Anterior cingulate cortex (tissue), 58 donors: ENCODE measurements at places on chromosomes 12 and 14.
A peak's percentile ranks its signal among the peaks of the same experiment; 100 is the strongest.

DNA sequence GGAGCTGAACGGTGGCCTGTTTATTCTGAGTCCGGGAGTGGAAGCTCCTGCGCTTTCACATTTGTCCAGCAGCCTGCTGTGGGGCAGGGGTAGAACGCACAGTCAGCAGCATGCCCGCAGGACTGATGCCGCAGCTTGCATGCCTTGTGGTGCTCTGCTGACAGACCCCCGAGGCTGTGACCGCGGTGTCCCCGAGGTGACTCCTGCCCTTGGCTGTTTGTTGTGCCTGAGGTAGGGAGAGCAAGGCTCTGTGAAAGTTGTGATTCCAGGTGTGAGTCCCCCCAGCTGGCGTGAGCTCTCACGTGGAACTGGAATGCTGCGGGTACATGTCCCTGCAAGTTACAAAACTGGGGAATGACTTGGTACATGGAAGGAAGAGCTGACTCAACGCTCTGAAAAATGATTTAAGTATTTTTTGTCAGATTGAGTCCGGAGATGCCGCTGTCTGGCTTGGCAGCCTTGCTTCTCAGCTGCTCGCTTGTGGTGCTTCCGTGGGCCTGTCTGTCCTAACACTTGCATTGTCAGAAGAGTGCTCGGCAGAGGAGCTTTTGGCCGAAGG, 18.1 kb downstream of the MLXIP start:
- peak; percentile 58 for DNase-seq

DNA sequence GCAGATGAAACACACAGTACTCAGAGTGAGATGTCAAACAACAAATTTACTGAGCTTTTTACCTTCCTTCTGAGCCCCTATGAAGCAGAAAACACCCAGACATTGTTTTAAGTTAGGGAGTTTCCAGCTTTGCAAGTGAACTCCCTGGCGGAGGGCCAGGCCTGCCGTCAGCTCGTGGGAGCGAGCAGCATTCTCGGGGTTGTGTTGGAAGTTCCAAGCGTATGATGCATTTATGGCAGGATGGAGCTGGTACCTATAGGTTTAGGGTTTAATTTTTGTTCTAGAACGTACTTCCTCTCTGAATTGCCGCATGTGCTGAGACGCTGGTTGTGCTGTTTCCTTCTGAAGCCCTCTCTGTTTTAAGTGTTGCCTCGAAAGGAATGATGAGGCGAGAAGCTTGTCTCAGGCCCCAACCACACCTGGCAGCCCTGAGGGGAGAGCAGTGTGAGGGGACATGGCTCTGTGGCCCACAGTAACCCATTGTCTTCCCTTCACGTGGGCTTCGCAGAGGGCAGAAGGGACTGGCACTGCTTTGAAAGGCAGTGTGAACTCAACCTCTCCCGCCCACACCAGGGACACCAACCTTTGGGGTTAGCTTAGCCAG, 76.6 kb downstream of the SSPN start:
- DNase-seq: no peak

GRCh38 chr12:65924716-65925115, 100.4 kb downstream of the HMGA2 start:
- DNase-seq: no peak

DNA sequence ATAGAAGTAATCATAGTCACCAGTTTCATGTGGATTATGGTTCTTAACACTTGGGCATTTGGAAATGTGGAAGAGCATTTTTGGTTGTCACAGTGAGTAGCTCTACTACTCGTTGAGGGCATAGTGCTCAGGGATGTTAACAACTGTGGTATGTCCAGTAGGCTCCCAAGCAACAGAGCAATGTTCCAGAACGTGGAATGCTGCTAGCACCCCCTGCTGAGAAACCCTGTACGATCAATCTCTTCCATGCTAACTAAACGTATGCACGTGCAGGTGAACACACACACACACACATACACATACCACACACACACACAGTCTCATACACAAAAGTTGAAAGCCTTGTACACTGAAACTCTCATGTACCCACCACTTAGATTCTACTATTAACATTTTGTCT, 16.6 kb upstream of the GNPTAB start:
- no peak for DNase-seq

- no peak for DNase-seq
These were observed 209.0 kb downstream of the TMTC3 start for GRCh38 chr12:88351146-88351545.

- no peak for DNase-seq
These were observed 84.5 kb upstream of the CDKN3 start for GRCh38 chr14:54312166-54312801.

DNA sequence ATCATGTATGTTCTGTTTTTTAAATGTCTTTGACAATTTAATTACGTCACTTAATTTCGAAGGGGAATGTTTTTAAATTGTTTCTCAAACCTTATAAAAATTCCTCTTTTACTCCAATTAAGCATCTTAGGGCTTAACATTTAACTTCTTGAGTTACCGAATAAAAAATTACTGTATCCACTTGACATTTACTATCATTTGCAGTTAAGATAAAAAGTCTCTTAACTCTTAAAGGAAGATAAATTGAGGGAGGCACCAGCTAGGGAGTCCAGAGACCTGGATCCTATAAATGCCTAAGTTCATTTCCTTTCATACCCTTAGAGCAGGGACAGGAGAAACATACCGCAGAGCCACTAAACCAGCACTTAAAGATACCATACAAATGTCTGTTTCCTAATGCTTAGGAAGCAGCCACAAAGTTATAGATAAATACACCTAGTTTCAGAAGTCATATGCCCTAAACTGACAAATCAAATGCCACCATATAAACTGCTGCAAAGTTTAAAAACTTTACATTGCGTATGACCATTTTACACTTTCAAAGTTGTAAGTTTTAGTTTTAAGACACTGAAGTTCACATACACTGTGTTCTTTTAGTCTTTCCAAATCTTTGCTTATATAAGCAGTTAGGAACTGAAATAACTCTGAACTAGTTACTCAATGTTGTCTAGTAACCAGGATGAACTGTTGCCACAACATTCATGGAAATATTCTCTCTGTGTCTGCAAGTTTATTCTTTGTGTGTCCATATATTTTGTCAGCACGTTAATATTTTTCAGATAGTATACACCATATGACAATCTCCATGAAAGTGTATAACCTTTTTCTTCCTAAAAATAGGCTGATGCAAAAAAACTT, 71.2 kb downstream of the GALNT4 start:
- no peak for DNase-seq

DNA sequence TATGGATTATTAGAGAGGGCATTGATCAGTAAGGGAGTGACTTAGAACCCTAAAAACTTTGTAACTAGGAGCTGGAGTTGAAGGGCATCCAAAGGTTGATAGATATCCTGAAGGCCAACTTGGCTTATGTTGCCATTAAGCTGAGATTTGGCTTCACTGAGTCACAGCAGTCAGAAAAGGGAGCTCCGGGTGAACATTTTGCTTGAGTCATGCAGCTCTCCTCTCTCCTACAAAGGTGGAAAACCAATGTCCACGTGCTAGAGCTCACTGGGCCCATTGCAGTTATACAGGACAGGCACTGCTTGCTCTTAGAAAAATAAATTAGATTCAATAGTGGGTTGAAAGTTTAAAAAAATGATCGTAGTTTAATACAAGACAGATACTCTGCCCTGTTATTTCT, 87.3 kb upstream of the LRIG3 start:
- DNase-seq: no peak

- DNase-seq: peak; percentile 79
These were observed 1.1 kb downstream of the DIP2B start for GRCh38 chr12:50505675-50506530.

DNA sequence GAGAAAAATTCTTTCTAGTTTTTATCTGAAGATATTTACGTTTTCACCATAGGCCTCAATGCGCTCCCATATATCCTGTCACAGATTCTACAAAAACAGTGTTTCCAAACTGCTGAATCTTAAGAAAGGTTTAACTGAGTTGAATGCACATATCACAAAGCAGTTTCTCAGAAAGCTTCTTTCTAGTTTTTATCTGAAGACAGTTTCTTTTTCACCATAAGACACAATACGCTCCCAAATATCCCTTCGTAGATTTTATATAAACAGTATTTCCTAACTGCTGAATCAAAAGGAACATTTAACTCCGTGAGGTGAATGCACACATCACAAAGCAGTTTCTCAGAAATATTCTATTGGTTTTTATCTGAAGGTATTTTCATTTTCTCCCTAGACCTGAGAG, 385.5 kb downstream of the ALG10 start:
- DNase-seq: no peak

GRCh38 chr12:53659571-53659981, 16.3 kb downstream of the ATP5MC2 start:
- DNase-seq: no peak
